Stimulated activated CD8-positive, alpha-beta memory T cell treated with anti-CD3 and anti-CD28 coated beads, Interleukin-4, amount 100 ng/mL, for 4 hours (primary cell): ENCODE measurements at places on chromosomes 3 and 15.

DNA sequence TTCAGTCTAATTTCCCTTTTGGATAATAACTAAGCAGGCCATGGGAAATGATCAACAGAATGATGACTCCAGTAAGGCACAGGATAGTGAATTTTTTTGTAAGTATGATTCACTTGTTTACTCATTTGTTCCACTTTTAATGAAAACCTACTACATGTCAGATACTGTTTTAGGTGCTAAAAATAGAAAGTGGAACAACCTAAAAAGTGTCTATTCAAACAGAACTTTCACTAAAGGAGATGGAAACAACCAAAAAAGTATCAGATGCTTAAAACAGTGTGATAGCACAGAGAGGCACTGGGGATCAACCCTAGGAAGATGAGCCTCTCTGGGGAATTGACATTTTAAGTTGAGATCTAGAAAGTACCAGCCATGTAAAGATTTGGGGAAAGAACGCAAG is 11.1 kb downstream of the RYK start:
- DNase-seq = no peak

DNA sequence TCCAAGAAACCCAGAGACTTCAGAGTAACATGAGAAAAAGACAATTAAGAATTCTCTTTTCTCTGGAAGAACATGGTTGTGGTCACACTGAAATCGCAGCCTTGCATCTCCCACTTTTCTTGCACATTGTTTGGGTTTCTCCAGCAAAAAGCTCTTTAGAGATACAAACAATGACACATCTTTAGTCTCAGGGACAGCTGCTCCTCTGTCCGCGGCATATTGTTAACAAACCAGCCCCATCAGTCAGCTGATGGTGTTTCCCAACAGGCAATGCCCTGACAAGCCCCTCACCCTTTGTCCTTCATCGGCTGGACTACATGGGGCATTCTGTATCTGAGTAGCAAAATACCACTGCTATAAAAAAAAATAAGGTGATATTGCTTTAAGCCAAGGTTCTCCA is 53.4 kb downstream of the UMPS start:
- DNase-seq = no peak

- no peak for DNase-seq
Measured at GRCh38 chr15:38690216-38690615, 125.6 kb upstream of the RASGRP1 start.

GRCh38 chr15:62502451-62502850 is 337.4 kb upstream of the C2CD4B start:
- no peak for DNase-seq

GRCh38 chr15:89002830-89003229 is 85.4 kb upstream of the ABHD2 start:
- no peak for DNase-seq

GRCh38 chr3:33425453-33425852 is 14.8 kb downstream of the UBP1 start:
- DNase-seq = no peak

DNA sequence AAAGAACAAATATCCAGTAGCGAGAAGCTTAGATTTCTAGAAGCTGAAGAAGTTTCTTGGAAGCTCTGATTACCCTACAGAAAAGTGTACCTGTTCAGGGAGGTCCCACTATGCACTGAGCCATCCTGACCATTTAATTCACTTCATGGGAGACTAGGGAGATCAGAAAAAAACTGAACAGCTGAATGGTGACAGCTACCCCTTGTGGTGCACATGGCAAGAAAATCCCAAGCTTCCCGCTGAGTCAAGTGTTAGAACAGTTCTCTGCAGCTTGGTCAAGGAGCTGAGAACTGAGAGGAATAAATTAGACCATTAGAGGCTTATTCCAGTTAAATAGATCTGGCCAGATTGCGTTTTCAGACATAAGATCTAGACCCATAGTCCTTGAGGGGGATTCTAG is 197.2 kb upstream of the VEPH1 start:
- DNase-seq = no peak

GRCh38 chr3:13840456-13840855 is 39.4 kb downstream of the WNT7A start:
- no peak for DNase-seq

GRCh38 chr3:130527426-130527825 is 10.4 kb downstream of the COL6A6 start:
- no peak for DNase-seq

GRCh38 chr3:195904368-195904767 is 4.0 kb downstream of the TNK2 start:
- DNase-seq = no peak

- no peak for DNase-seq
Measured at GRCh38 chr3:183378008-183378407, 50.4 kb downstream of the MCF2L2 start.

- DNase-seq = no peak
Measured at GRCh38 chr3:156330415-156330814, 210.0 kb downstream of the KCNAB1 start.

DNA sequence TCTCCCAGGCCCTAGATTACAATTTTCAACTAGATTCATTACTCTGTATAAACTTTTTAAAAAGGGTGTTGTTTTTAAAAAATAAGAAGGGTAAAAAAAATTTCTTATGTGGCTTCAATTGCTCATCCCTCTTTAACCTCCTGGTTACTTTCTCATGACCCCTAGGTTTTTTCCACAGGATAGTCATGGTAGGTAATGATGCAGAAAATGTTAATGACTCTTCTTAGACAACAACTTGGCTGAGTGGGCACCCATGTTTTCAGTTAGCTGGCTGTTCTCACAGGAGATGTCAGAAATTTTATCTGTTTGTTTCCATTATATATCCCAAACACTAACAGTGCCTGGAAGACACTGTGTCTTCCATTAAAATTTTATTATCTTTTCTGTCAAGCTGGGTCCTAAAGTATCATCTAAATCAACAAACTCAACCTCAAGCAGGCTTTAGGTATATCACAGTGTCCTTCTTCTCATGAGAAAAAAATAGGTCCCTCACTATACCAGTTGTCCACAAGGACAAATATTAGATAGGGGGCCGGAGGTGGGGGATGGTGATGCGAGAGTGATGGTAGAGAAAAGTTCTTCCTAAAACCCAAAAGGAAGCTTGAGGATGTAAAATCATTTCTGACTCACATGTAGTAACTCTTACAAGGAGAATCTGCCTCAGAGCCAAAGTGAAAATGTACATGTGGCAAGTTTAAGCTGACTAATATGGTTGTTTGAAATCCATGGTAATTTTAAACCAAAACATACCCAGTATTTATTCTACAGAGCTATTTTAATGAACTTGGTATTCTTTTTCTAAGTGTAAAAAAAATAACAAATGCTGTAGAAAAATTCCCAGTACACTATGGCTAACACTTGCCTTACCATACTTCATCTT is 43.3 kb downstream of the PLOD2 start:
- DNase-seq = no peak

DNA sequence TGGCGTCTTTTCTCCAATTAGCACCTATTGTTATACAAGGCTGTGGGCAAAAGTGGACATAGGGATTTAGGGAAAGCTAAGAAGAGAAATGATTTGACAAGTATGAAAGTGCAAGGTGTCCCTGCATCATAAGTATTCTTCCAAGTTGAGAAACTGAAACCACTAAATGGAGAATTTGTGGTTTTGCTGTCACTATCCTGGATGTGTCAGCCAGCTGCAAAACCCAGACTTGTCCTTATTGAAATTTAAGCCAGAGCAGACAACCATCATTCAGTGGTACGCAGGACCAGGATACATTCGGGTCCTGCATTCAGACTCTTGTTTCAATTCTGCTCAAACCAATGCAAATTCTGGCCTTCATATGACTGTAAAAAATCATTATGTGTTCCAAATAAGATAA is 384.8 kb upstream of the TGFBR2 start:
- DNase-seq = no peak

- no peak for DNase-seq
Measured at GRCh38 chr3:44093531-44093930, 148.2 kb upstream of the TOPAZ1 start.

DNA sequence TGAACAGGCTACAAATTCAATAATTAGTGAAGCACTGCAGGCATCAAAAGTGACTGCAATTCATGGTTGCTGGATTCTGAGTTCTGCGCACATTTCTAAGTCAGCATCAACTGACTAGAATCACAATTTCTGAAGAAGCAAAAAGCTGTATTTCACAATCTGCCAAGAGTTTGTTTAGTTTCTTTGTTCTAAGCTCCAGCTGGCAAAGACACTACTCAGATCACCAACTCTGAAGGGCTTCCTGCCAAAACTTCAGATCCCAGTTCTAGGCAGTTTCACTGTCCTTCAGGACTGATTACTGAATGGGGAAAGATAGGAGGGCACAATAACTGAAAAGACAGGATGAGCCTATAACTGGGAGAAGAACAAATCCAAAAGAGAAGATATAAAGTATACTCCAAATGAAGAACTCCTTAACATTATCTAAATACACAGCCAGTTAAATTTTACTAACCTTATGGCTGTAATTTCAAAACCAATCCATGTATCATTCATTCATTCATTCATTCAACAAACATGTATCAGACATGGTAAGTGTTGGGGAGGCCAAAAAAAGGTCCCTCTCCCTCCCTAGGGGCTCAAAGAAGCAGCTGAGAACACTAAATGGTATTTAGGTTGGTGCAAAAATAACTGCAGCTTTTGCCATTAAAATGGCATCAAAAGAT is 17.1 kb downstream of the TJP1 start:
- no peak for DNase-seq

DNA sequence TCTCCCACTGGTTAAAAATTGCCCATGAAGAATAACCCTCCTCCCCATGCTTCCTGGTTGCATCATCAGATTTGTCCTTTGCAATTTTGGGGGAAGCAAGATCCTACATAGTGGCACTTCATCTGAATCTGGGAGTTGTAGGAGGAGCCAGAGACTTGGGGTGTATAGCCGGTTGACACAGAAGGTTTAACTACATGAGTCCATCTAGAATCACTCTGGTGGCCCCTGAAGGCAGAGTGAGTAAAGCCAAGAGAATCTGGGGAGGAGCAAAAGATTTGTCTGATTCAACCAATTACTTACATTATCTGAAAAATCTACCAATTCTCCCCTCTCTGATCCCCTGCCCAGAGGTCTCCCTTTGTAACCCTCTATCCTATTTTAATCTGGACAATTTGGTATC is 50.1 kb downstream of the SYN2 start:
- no peak for DNase-seq
